IMR-90 (cell line): ENCODE measurements at places on chromosomes 7 and 10. TPM values are rescaled to one million over a fixed set of nuclear protein-coding genes. Genes with fewer than 3 reads are reported as not detected.
A peak's percentile ranks its signal among the peaks of the same experiment; 100 is the strongest.

TUBB8 gene
- not detected in 2 replicates for total RNA-seq

NUTM2E gene
- total RNA-seq = not detected in 2 replicates

SPDYE16 gene
- total RNA-seq = not detected in 2 replicates

ACSM6 gene
- total RNA-seq = not detected in 2 replicates

ANKRD61 gene
- total RNA-seq = under 0.01 and 0.36 TPM in 2 replicates

HOXA6 gene
- total RNA-seq = 1.4 and 1.7 TPM in 2 replicates

PCBD1 gene
- 15.8 and 17.8 TPM in 2 replicates for total RNA-seq

ARMC10 gene
- 21.0 and 32.5 TPM in 2 replicates for total RNA-seq

KCNMA1 gene
- 24.7 and 25.6 TPM in 2 replicates for total RNA-seq

DDX21 gene
- total RNA-seq = 73.7 and 109 TPM in 2 replicates

ADAM12 gene
- 9.7 and 10.2 TPM in 2 replicates for total RNA-seq

PTF1A gene
- total RNA-seq = not detected in 2 replicates

AKR1C4 gene
- not detected in 2 replicates for total RNA-seq

CYP3A4 gene
- total RNA-seq = not detected in 2 replicates

- no peaks in the 10 kb centered on the region for H3K4me1 ChIP-seq
- H3K36me3 ChIP-seq = no peaks in the 10 kb centered on the region
- DNase-seq = no peak
- no peak overlapping the region for H3K27ac ChIP-seq
- H3K4me3 ChIP-seq = no peak overlapping the region
- no peaks in the 10 kb centered on the region for H3K27me3 ChIP-seq
Measured at GRCh38 chr10:8504499-8504898, 450.0 kb downstream of the GATA3 start.

DNA sequence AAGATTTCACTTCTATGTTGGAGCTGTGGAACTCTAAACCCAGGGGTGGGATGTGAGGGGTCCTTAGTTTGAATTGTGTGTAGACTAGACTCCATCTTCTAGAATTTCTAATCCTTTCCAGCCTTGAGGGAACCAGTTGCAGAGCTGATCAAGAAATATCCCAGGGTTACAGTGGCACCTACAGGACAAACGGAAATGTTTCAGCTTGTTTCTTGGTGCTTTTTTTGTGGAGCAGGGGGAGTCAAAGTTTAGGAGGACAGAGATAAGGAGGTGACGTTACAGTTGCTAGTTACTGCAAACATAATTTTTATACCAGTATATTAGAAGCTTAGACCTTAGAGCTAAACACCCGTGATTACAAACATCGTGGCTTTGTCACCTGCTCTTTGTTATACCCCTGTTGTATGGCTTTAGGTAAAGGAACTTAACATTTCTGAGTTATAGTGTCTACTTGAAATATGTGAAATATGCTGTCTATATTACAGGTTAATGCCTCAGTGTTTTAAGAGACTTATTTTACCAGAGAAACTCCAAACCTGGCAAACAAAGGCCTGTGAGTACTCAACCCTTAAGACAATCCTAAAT is 84.5 kb upstream of the DYNC1I1 start:
- H3K4me3 ChIP-seq = no peak overlapping the region
- no peak overlapping the region for H3K27ac ChIP-seq
- no peaks in the 10 kb centered on the region for H3K36me3 ChIP-seq
- H3K4me1 ChIP-seq = no peaks in the 10 kb centered on the region

- peaks cover 6% of the 10 kb centered on the region for H3K4me1 ChIP-seq
- no peak overlapping the region for H3K4me3 ChIP-seq
- H3K27ac ChIP-seq = no peak overlapping the region
- no peaks in the 10 kb centered on the region for H3K36me3 ChIP-seq
- no peaks in the 10 kb centered on the region for H3K27me3 ChIP-seq
Measured at GRCh38 chr10:30068492-30069223, 9.3 kb upstream of the JCAD start.

GRCh38 chr10:71696628-71697326 is 22.8 kb downstream of the C10orf105 start:
- no peak overlapping the region for H3K4me3 ChIP-seq
- peaks cover 37% of the 10 kb centered on the region for H3K27me3 ChIP-seq
- no peak overlapping the region for H3K27ac ChIP-seq
- DNase-seq = no peak

- no peaks in the 10 kb centered on the region for H3K4me1 ChIP-seq
- no peaks in the 10 kb centered on the region for H3K36me3 ChIP-seq
- H3K27ac ChIP-seq = no peak overlapping the region
- H3K4me3 ChIP-seq = no peak overlapping the region
- DNase-seq = peak; percentile 27
Measured at GRCh38 chr7:18855796-18856195, 261.6 kb downstream of the TWIST1 start.

DNA sequence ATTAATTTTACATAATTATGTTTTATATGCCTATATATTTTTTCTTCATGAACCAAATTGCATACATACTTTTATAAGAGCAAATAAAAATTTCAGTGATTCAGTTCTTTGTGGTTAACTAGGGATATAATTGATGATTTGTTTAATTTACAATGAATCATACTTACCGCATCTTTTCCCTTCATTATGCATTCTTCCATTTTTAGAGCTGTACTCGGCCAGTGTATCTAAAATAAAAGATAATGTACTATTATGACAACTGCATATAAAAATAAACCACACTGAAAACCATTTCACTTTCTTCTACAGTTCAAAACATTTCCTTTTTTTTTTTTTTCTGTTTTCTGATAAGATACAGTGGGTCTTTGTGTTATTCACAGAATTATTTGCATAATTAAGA is 179.9 kb downstream of the SEMA3E start:
- no peaks in the 10 kb centered on the region for H3K36me3 ChIP-seq
- no peak overlapping the region for H3K4me3 ChIP-seq
- H3K27me3 ChIP-seq = peaks cover 1% of the 10 kb centered on the region; the same call in 1 of the 2 replicates
- no peaks in the 10 kb centered on the region for H3K4me1 ChIP-seq

DNA sequence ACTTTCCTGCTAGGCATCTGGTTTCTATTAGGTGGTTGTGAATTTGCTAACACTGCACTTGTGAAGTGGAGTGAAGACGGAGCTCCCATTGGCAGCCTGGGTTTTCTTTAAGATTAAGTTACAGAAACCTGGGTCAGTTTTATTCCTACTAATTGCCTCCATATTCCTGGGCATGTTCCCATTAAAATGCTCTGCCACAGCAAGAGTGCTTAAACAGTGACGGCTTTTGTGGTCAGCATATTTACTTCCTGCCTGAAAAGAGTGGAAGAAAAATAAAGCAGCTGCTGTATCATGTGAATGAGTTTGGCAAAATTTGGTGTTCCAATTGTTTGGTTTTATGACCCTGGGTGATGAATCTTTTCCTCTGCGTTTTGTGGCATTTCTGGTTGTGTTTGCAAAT is 96.9 kb upstream of the PLXDC2 start:
- no peaks in the 10 kb centered on the region for H3K27me3 ChIP-seq
- H3K4me1 ChIP-seq = peaks cover 5% of the 10 kb centered on the region
- no peak overlapping the region for H3K4me3 ChIP-seq
- DNase-seq = peak; percentile 87
- H3K36me3 ChIP-seq = no peaks in the 10 kb centered on the region

GRCh38 chr10:120184547-120185337 is 272.3 kb upstream of the PLPP4 start:
- DNase-seq = no peak
- H3K4me1 ChIP-seq = no peaks in the 10 kb centered on the region
- no peak overlapping the region for H3K27ac ChIP-seq
- H3K27me3 ChIP-seq = no peaks in the 10 kb centered on the region
- H3K4me3 ChIP-seq = no peak overlapping the region

DNA sequence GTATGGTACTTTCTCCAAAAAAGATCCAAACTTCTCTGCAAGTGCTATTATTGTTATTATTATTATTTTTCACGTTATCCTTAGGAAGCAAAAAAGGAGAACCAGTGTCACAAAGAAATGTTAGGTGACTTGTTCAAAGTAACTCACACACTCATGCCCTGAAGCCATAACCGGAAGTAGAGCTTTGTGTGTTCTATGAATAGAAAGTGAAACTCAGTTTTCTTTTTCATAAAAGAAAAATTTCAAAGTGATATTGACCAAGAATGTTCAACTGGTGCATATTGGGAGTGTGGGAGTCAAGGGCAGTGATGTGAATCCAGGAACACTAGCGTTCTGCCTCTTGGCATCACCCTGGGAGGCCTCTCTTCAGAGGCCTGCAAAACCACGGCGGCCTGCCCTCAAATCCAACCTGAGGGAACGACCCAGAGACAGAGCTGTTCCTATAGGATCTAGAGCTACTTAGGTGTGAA is 106.1 kb downstream of the PRKCQ start:
- no peak for DNase-seq
- no peak overlapping the region for H3K27ac ChIP-seq
- no peaks in the 10 kb centered on the region for H3K4me1 ChIP-seq
- no peak overlapping the region for H3K4me3 ChIP-seq

DNA sequence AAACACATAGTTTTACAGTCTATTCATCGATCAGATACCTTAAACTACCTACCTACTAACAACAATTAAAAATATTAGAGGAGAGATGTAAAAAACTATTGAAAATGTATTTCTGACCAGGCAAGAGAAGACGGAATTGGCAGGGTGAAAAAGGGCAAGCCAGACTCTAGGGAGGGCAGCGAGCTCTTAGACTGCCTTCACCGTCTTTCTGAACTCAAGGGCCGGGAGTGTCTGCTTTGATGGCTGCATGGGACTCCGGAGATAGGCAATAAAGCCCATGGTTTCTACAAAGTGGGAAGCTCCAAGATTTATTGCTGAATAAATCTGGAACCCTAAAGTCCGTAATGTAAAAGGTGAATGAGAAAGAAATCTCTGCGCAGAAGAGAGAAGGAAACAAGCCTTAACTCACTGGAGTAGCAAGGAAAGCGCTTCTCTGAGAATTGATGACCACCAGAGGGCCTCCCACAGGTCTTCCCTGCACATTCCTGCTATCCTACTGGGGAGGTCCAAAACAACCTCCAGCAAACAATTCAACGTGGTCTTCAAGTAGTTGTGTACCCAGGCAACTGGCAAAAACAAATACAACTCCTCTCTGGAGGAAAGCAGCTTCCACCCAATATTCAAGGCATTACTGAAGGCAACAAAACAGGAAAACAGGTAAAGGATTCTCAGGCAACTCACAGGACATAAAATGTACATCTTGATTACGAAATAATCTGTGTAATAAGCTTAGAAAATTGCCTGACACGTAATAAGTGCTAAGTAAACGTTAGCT is 181.3 kb downstream of the SDK1 start:
- H3K36me3 ChIP-seq = no peaks in the 10 kb centered on the region
- H3K4me1 ChIP-seq = 0 out of 2 replicates have a peak, but pooled peaks cover 2% of the 10 kb centered on the region
- no peaks in the 10 kb centered on the region for H3K27me3 ChIP-seq
- no peak overlapping the region for H3K27ac ChIP-seq
- no peak overlapping the region for H3K4me3 ChIP-seq

DNA sequence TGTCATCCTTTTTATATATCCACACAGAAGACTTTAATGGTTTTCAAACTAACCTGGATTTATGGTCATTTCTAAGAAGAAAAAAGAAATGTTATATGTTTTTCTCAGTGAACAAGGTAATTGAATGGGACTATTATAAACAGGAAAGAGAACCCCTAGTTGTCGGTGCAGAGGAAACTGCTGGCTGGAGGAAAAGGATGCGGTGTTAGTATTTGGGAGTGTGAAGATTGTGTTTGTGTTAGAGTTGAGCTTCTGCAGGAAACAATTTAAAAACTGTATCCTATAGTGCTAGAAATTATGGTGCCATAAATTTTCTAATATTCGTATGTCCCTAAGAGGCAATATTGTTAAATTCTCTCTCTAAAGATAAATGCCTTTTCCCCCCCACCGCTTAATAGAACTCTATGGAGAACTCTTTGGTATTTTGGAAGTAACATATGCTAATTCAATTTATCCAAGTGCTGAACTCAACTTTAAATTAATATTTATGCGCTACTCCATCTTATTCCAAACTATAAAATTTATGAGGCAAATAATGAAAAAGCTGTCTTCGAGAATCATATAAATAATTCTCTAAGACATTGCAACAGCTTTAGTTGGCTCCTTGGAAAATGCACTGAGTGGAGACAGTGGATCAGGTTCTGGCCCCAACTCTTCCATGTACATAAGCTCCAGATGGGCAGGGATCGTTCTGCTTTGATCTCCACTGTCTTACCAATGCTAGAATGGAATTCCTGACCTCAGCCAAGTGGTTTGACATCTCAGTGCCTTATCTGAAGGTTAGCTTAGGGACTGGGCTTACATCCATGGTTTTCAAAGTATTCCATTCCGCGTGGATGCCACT is 5.6 kb downstream of the BZW2 start:
- no peak overlapping the region for H3K4me3 ChIP-seq
- no peak overlapping the region for H3K27ac ChIP-seq
- no peak for DNase-seq
- peaks cover 4% of the 10 kb centered on the region for H3K4me1 ChIP-seq
- no peaks in the 10 kb centered on the region for H3K36me3 ChIP-seq
- no peaks in the 10 kb centered on the region for H3K27me3 ChIP-seq

- H3K36me3 ChIP-seq = no peaks in the 10 kb centered on the region
- DNase-seq = no peak
- peaks cover 5% of the 10 kb centered on the region for H3K4me1 ChIP-seq
- no peaks in the 10 kb centered on the region for H3K27me3 ChIP-seq
Measured at GRCh38 chr10:3573498-3573897, 211.5 kb downstream of the KLF6 start.

- no peaks in the 10 kb centered on the region for H3K27me3 ChIP-seq
- no peak overlapping the region for H3K27ac ChIP-seq
- no peak for DNase-seq
- H3K4me1 ChIP-seq = no peaks in the 10 kb centered on the region
Measured at GRCh38 chr10:95133997-95134396, 60.0 kb upstream of the ACSM6 start.

GRCh38 chr10:120110196-120110595 is 217.7 kb downstream of the SEC23IP start:
- no peak overlapping the region for H3K4me3 ChIP-seq
- no peak overlapping the region for H3K27ac ChIP-seq
- H3K36me3 ChIP-seq = no peaks in the 10 kb centered on the region
- H3K27me3 ChIP-seq = no peaks in the 10 kb centered on the region
- DNase-seq = no peak

DNA sequence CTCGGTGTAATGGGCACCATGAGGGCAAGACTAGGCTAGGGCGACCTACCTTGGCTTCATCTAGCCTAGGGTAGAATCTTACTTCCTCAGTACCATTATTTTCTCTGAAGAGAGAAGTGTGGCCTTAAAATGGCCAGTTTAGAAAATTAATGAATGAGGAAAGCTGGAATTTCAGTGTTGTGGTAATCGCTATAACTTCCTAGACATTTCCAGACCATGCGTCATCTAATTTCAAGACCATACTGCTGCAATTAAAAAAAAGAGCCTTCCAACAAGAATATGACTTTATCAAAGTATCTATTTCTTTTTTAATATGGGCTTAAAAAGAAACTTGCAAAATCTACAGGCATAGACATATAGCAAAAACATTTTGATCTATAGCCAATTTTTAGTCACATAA is 68.5 kb downstream of the CPVL start:
- no peaks in the 10 kb centered on the region for H3K36me3 ChIP-seq
- no peaks in the 10 kb centered on the region for H3K27me3 ChIP-seq
- no peak for DNase-seq
